Kasumi-1 (cell line): ENCODE measurements at places on chromosomes 11 and 22.

- no peak for DNase-seq
Measured at GRCh38 chr11:2410616-2411015, 10.1 kb downstream of the TSSC4 start.

DNA sequence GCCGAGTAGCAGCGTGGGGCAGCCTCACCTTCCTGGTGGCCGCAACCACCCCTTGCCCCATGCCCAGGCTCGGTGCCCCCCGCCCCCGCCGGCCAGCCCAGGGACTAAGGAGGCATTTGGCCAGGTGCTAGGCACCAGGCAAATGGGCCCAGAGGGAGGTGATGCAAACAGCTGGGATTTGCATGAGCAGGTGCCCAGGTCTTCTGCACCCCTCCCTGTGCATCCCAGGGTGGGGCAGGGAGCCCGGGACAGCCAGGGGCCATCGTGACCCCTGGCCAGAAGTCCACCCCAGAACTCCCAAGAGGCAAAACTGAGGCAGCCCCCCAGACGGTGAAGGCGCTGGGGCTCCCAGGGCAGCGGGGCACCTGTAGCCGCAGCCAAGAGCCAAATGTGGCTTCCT, 18.1 kb downstream of the TRPM5 start:
- no peak for DNase-seq

GRCh38 chr11:95485115-95485900, 254.3 kb upstream of the SESN3 start:
- DNase-seq: no peak

- no peak for DNase-seq
Measured at GRCh38 chr11:1887451-1888346, 4.0 kb downstream of the PRR33 start.

- DNase-seq: peak; percentile 19
Measured at GRCh38 chr22:35761037-35761436, 43.4 kb downstream of the APOL5 start.

- DNase-seq: no peak
Measured at GRCh38 chr11:48006301-48006992, 26.1 kb downstream of the PTPRJ start.

- DNase-seq: no peak
Measured at GRCh38 chr11:1500466-1501420, 14.2 kb upstream of the MOB2 start.

- DNase-seq: no peak
Measured at GRCh38 chr22:24209687-24210086, 28.4 kb downstream of the SUSD2 start.

- DNase-seq: no peak
Measured at GRCh38 chr22:35344956-35345690, 35.8 kb upstream of the HMOX1 start.

- peak; percentile 51 for DNase-seq
Measured at GRCh38 chr11:72525466-72525865, 91.1 kb upstream of the CLPB start.

GRCh38 chr22:27676545-27677213, 124.9 kb downstream of the MN1 start:
- DNase-seq: no peak

GRCh38 chr22:37982938-37983859, 1.2 kb downstream of the SOX10 start:
- no peak for DNase-seq

DNA sequence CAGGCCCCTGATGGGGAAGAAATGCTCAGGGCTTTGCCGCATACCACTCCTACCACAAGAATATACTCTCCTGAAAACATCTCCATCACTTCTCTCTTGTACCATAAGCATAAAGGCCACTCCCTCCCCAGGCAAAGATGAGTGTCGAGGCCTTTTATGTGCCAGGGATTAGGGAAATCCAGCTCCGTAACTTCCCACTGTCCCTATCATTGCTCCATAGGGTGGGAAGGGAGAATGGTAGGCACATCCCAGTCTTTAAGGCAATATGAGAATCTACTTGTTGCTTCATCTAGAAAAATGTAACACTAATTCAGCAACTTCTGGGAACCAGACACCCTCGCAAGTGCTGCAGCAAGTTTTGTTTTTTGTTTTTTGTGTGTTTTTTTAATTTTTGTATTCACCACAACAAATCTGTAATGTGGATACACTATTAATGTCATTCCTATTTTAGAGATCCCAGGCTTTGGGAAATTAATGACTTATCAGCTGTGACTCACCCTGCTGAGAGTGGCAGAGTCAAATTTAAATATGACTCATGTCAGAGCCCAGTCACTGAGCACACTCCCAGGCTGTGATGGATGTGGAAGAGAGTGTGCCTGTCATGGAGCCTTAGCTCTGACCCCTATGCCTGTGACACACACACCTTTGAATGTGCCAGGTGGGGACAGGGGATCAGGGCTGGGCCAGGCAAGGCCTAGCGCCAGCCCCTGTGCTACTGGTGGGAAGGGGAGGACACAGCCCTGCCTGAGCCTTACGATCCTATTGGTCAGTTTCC, 23.4 kb downstream of the PANX1 start:
- peak; percentile 22 for DNase-seq

GRCh38 chr11:68688881-68689280, 4.5 kb downstream of the GAL start:
- no peak for DNase-seq

GRCh38 chr11:130634961-130635473, 186.6 kb downstream of the ADAMTS15 start:
- no peak for DNase-seq

- DNase-seq: no peak
Measured at GRCh38 chr11:113715273-113715672, 9.2 kb upstream of the TMPRSS5 start.

- no peak for DNase-seq
Measured at GRCh38 chr22:48636746-48637145, 1190.9 kb downstream of the BRD1 start.

GRCh38 chr11:112165049-112165448, 1.2 kb upstream of the IL18 start:
- no peak for DNase-seq

GRCh38 chr11:1073261-1073724, 1.4 kb upstream of the MUC2 start:
- DNase-seq: no peak

DNA sequence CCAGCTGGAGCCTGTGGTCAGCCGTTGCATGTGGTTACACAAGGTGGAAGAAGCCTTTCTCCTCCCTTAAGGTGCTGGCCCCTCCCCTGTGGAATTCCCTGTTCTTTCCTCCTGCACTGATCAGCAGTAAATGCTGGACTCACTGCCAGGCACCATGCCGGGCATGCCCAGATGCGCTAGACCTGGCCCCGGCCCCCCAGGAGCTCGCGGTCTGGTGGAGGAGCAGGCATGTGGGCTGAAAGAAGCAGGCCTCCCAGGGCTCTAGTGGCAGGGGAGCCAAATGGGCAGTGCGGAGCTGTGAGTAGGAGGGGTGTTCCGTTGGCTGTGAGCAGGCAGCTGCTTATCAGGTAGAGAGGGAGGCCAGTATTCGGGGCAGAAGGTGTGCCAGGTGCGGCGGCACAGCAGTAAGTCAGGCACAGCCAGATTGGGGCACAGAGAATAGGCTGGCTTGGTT, 10.2 kb downstream of the DGKZ start:
- DNase-seq: no peak

DNA sequence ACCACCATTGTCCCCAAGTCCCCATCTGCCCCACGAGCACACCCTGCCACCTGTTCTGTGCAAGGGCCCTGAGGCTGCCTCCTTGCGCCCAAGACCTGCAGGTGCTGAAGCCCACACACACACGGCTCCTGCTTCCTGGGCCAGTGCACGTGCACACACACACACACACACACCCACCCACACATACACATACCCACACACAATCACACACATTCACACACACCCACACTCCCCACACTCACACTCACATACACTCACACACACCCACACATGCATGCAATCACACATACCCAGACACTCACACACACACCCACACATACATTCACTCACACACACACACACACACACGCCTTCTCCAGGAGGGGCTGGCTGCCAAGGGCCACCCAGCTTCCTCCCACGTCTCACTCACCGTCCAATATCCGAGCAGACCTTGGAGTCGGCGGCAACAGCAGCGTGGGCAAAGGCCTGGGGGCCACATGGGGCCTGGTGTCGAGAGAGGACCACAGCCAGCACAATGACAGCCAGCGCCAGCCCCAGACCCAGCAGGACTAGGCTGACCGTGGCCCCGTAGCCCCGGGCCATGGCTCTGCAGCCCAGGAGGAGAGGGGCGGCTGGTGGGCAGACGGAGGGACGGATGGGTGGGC, 616 bp downstream of the GGT5 start:
- no peak for DNase-seq
